Femur (tissue), 1 donor: ENCODE measurements at places on chromosomes 2 and 18.
A peak's percentile ranks its signal among the peaks of the same experiment; 100 is the strongest.

GRCh38 chr18:48592540-48593171 lies 53.8 kb downstream of the CTIF start:
- no peak for DNase-seq

GRCh38 chr2:3142210-3142609 lies 235.4 kb downstream of the EIPR1 start:
- DNase-seq, result no peak

GRCh38 chr2:120526997-120527945 lies 181.3 kb downstream of the INHBB start:
- no peak for DNase-seq

DNA sequence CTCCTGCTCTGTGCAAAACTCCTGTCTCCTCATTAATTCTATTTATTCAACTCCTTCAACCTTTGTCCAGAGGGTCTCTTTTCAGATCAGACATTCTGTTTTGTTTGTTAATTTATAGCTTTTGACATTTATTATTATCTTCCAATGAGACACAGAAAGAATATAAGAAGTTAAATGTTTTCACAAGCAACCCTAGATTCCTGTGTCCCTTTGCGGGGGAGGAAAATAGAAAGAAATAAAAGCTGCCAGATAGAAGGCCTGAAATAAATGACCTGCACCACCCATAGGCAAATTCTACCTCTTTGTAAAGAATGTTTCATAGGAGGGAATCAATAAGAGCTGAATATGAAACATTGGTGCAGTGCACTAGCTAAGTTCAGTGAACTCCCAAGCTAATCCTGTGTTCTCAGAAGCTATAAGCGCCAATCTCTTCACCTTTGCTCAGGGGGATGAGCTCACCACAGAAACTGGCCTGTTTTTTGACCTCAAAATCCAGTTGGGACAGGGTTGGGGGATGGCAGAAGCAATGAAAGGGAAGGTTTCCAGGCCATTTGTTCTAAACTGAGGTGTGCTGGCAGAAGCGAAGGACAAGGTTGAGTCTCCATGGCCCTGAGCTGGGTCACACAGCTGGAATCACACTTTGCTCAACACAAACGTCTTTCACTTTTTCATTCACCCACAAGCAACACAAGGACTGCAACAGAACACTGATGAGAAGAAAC lies 258.6 kb downstream of the NRXN1 start:
- DNase-seq, result no peak

DNA sequence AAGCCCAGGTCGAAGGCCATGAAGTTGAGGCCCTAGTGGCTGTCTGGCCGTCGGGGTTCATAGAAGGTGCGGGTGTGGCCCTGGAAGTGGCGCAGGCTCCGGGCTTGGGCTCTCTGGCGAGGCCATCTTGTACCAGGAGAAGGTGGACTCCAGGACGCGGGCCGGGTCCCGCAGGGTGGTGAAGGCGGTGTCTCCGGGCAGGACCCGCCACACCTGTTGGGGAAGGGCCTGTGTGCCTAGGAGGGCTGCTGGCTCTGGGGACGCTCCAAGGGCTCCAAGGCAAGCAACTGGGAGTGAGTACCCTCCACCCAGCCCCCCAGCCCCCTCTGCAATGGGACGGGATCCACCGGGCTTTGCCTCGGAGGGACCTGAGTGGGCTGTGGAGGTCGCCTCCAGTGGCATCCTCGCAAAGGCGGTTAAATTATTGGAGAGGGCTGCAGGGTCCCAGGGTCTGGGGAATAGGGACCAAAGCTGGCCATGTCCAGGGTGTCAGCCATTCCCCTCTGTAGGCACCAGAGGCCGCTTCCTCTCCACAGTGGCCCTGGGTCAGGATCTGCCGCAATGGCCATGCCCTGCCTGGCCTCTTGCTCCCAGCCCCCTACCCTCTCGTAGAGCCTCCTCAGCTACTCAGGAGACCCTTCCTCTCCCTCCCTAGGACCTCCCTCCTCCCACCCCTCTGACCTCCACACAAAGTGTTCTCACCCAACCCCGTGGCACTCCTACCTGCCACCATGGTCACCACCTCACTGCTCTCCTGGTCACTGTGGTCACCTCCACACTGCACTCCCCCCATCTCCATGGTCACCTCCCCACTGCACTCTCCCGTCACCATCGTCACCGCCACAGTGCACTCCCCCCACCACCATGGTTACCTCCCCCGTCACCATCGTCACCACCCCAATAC lies 10.3 kb downstream of the AQP12A start:
- DNase-seq, result no peak

GRCh38 chr2:205678541-205679142 lies 3.7 kb upstream of the NRP2 start:
- no peak for DNase-seq

GRCh38 chr2:207770602-207771404 lies 1.1 kb upstream of the FZD5 start:
- peak; percentile 28 for DNase-seq

GRCh38 chr2:154710685-154711084 lies 12.2 kb downstream of the KCNJ3 start:
- no peak for DNase-seq

DNA sequence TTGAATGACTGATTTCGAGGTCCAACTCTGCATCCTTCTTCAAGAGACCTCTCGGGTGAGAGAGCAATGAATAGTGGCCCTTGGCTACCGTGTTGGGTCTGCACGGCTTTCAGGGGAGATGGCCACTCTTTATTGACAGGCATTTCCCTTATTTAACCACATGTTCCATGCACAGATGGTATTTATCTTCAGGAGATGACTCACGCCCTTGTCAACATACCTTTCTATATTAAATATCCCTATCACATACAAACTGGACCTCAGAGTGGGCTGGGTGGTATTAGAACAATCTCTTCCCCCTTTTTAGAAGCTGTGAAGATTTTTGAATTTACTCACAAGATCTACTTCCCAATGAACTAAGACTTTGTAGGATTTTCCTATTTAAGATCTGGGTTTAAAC lies 109.6 kb upstream of the CDC42EP3 start:
- no peak for DNase-seq

DNA sequence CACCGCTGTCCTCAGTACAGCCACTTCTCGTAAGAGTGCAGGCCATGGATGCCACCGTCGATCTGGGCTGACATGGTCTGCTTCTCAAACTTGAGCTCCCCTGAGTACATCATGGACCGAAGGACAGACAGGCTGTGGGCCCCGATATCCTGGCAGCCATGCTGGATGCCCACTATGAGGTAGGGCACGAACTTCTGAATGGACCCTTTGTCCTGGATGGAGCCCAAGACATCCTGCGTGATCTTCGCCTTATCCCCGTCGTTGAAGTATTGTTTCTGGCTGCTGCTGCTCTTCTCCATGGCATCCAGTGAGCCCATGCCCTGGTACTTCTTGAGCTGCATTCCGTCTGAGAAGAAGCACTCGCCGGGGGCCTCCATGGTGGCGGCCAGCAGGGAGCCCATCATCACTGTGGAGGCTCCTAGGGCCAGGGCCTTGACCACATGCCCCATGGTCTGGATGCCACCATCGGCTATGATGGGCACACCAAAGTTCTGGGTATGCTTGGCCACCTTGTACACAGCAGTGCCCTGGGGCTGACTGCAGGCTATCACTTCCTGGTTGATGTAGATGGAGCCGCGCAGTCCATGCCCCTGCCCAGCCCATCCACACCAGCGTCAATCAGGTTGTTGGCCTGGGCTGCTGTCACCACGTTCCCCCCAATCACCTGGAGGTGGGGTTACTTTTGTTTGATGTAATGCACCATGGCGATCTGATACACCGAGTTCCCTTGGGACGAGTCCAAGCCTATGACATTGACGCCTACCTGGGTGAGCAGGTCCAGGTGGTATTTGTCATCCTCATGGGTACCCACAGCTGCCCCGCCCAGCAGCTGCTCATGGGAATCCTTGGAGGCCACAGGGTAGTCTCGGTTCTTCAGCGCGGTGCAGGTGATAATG lies 21.8 kb downstream of the CFLAR start:
- no peak for DNase-seq

DNA sequence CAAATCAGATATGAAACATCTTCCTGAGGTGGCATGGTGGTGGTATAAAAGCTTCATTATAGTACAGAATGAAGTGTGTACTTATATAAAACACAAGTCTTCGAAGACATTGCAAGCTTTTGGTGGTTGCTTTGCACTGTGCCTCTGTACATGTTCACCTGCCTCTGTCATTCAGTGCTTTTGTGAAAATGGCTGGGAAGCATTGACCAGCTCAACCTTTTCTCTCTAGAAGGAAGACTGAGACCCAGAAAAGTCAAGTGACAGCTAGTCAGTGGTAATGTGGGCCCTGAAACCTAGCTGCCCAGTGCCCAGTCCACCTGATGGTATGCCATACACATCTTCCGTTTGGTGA lies 12.1 kb downstream of the ITGA6 start:
- DNase-seq, result no peak

GRCh38 chr2:9397201-9397600 lies 26.1 kb downstream of the ITGB1BP1 start:
- DNase-seq, result no peak

DNA sequence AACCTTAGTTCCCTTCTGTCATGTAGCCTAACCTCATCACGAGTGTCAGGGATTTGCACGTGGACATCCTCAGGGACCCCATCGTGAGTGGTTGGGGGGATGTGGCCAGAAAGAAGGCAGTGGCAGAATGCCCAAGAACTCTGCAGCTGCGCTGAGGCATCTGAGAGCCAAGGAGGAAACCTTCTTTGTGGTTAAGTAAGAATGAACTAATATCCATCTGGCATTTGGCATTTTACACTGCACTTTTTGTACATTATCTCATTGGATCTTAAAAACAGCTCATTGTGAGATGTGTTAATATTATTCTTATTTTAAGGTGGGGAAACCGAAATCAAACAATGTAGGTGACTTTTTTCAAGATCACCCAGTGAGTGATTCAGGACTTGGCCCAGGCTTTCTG lies 32.6 kb upstream of the APCDD1 start:
- peak; percentile 31 for DNase-seq

- peak; percentile 53 for DNase-seq
These were observed 3.8 kb downstream of the DLX2 start for GRCh38 chr2:172098650-172099471.

DNA sequence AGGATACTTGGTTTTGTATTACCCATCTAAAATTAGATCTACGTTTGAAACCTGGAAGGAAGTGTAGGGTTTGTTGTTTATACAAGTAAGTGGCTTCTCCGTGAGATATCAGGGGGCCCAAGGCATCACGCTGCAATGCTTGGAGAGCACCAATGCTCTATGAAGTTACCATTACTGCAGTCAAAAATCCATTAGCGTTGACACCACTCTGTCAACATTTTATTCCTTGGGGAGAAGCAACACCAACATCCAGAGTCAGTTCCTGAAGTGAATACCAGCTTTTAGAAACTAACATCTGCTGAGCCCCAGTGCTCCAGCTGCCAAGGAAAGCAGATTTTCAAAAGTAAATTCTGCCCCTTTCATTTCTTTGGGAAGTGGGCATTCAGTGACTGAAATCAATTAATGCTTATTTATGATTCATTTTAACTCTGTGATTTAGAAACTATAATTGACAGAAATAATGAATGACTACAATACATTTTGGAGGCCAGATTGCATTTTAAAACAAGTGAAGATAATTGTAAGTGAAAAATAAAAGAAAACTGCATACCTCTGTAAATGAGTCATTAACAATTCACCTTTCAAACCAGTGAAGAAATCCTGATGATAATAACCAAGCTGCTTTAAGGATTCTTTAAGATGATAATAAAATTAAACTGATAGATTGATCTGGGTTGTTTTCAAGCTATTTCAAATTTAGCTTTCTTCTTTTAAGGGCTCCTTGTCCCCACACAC lies 30.5 kb downstream of the LRP1B start:
- no peak for DNase-seq

- no peak for DNase-seq
These were observed 1.8 kb upstream of the KLHL41 start for GRCh38 chr2:169507698-169508097.

- no peak for DNase-seq
These were observed 98.3 kb downstream of the MAPRE2 start for GRCh38 chr18:35139517-35139916.

GRCh38 chr18:58310517-58310916 lies 266.5 kb downstream of the NEDD4L start:
- no peak for DNase-seq

GRCh38 chr2:172922306-172922705 lies 153.3 kb upstream of the MAP3K20 start:
- DNase-seq, result no peak

DNA sequence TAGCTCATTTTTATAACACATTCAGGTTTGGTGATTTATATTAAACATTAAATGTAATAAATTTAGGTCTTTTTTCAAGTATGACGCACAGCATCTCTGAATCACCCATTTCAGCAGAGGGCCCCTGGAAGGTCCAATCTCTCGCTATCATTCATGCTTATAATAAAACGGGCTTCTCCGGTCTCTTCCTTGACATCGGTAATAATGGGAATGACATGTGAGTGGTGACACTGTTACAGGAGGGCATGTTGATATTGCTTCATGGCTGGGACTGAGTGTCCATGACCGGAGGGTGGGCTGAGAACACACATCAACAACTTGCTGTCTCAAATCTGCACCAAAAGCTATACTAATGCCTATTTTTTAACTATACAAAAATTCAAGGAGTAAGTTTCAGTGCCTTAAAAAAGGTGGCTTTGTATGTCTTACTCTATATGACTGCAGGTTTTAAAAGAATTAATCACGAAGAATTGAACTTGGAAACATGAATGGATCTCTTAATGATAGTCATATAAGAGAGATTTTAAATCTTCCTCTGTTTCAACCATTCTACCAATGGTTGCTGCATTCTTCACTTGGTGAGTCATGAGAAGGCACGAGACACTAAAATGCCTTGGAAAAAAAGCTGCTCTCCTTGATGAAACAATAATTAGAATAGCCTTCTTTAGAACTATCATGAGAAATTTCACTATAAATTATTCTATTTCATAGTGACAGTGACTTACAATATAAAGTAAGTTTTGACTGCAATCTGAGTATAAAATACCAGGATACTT lies 101.9 kb upstream of the NRP2 start:
- DNase-seq, result no peak

- DNase-seq, result no peak
These were observed 20.8 kb downstream of the DYNAP start for GRCh38 chr18:54611816-54612215.

DNA sequence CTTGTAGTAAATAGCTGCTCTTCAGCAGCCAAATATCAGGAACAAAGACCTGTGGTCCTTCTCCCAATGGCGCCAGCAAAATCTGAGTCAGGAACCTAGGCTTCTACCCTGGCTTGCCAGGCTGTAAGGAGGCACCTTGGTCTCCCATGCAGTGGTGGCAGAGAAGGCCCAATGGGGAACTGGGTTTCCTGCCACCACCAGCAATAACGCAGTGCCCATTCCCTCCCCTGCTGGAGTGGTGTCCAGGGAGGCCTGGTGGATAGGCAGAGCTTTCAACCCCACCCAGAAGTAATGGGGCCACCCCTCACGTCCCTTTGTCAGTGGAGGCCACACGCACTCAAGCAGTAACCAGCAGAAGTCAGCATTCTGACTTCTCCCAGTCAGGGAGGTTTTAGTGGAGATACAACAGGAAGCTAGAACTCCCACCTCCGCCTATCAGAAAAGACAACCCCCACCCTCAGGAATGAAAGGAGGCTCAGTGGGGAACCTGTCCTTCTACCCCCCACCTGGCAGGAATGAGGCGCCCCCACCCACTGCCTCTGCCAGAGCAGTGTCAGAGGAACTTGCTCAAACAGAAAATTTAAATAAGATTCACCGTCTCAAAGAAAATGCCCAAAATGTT lies 132.4 kb downstream of the COPS8 start:
- DNase-seq, result no peak

GRCh38 chr2:26597197-26597596 lies 44.0 kb downstream of the CIB4 start:
- DNase-seq, result no peak

GRCh38 chr2:49335546-49335945 lies 181.2 kb upstream of the FSHR start:
- no peak for DNase-seq

GRCh38 chr2:157246765-157247407 lies 10.6 kb upstream of the GALNT5 start:
- DNase-seq, result no peak
